ENCODE measurements at places on chromosomes 13 and 19.

DNA sequence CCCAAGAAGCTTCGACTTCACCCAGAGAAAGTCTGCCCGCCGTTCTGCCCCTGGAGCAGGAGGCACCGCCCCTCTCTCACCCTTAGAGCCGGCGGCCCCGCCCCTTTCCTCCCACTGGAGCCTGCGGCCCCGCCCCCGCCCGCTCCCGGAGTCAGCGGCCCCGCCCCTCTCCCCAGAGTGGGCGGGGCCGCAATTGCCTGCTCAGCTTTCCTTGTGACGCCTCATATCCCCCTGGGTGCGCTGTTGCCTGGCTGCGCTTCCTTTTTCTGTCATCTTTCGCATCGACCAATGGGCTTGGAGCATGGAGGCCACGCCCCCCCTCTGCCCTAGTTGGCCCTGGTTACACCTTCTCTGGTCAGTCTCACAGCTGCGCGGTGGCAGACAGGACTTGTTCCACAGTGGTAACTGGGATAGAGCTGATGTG lies 38.2 kb upstream of the ZNF492 start:
- no peak for DNase-seq

DNA sequence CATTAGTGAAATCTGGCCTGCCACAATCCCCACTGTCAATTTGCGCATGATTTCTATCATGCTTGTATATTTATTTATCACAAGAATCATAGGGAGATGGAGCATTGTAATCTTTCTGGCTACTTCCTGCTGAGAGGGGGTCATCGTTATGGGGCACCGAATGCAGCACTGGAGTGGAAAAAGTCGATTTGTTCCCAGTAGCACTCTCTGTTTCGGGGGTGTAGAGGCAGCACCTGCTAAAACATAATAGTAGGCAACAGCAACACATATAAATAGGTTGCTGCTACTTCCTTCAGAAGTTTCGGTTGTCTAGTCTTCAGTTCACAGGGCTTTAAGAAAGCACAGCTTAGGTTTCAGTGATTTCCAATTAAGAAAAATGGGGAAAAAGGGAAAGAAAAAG lies 23.4 kb upstream of the CEACAM21 start:
- DNase-seq: no peak

DNA sequence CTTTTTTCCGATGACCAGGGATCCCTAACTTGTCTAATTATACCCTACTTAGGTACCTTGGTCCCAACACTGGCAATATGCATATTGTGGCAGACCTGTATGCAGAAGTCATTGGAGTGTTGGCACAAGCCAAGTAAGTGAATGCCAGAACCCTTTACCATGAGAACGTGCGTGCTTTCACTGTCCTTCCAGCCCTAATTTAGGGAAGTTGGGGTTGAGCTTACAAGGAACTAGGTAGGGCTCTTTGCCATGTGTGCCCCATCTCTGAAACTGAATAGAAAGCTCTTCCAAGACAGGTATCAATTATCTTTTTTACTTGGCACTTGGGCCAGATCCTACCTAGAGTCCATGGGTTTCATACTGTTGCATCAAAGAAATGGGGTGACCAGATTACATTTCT lies 93.2 kb downstream of the FRY start:
- no peak for DNase-seq

- peak; percentile 17 for DNase-seq
Measured at GRCh38 chr13:113064534-113065405, 40.8 kb upstream of the F7 start.

- DNase-seq: peak; percentile 32
Measured at GRCh38 chr19:35267353-35267817, 1.4 kb upstream of the USF2 start.

GRCh38 chr13:28140433-28141125 lies 2.2 kb downstream of the PAN3 start:
- DNase-seq: no peak

- peak; percentile 99 for DNase-seq
Measured at GRCh38 chr13:30847650-30848307, 58.3 kb upstream of the MEDAG start.

- no peak for DNase-seq
Measured at GRCh38 chr19:54138489-54139256, 1.1 kb downstream of the CNOT3 start.

DNA sequence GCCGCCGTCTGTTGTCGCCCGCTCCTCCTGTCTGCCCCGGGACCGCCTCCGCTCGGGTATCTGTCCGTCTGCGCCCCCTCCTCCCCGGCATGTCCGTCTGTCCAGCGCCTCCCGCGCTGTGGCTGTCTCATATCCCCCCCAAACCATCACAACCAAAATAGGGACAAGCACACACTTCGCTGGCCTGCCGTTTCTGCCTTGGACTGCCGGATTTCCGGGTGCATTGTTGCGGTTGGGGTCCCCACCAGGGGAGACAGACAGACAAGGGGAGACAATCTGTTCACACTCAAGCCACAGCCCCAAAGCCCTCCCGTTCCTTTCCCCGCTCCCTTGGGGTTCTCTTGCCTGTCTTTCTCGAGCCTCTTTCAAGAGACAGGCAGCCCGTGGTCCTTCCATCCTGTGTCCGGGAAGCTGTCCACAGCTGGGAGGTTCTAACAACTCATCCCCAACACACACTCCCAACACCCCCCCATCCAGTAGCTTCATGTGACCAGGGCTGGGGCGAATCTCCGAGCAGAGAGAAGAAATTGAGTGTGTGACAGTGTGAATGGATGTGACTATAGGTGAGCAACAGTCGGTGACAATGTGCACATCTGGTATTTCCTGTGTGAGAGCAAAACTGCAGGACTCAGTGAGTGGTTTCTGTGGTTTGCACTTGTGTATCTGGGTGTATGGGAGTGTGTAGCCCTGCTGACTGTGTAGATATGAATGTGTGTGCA lies 16.5 kb upstream of the FOSB start:
- peak; percentile 67 for DNase-seq

DNA sequence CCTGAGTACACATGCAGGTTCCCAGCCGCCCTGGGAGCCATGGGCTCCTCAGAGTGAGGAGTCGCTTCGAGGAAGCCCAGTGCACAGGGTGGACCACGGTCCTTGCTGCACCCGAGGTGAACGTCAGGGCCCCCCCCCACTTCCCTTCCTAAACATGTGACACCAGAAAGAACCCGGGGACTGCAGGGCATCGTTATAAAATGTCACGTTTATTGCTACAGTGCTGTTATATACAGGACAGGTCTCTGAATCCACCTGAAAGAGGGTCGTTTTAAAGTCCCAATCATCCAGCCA lies 3.8 kb upstream of the UQCR11 start:
- DNase-seq: no peak

- no peak for DNase-seq
Measured at GRCh38 chr19:6678690-6679109, 8.7 kb upstream of the TNFSF14 start.

GRCh38 chr13:69683921-69684686 lies 423.5 kb upstream of the ATXN8OS start:
- DNase-seq: no peak

- DNase-seq: no peak
Measured at GRCh38 chr13:50682002-50682401, 161.5 kb downstream of the DLEU7 start.

GRCh38 chr19:48152551-48152950 lies 17.6 kb downstream of the LIG1 start:
- peak; percentile 62 for DNase-seq

DNA sequence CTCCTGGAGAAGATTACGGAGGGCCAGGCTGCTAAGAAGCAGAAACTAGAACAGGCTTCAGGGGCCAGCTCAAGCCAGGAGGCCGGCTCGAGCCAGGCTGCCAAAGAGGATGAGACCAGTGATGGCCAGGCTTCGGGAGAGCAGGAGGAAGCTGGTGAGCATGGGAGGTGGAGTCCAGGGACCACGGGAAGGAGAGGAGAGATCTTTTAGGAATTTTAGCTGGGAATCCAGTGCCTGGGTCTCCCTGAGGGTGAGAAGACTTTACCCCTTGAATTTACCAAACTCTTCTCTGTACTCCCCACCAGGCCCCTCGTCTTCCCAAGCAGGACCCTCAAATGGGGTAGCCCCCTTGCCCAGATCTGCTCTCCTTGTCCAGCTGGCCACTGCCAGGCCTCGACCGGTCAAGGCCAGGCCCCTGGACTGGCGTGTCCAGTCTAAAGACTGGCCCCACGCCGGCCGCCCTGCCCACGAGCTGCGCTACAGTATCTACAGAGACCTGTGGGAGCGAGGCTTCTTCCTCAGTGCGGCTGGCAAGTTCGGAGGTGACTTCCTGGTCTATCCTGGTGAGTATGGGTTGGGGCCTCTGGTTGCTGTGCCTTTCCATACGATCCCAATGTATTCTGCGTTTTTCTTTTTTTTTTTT lies 824 bp downstream of the TSEN34 start:
- no peak for DNase-seq

All from fibroblast of villous mesenchyme (primary cell).